A549 treated with DMSO at 1 μM for 4 hours (cell line): ENCODE measurements at places on chromosomes 11 and 22. TPM values are rescaled to one million over a fixed set of nuclear protein-coding genes. Genes with fewer than 3 reads are reported as not detected.

Gene FLRT1
- total RNA-seq = 0.07 to 0.08 TPM (median 0.08 TPM) in 4 of 5 replicates, not detected in the other

Gene NXPE2
- not detected in 5 replicates for total RNA-seq

Gene CPT1B
- total RNA-seq = 7.4 to 17.3 TPM (median 15.7 TPM) in 5 replicates

Gene GSTT2
- not detected in 5 replicates for total RNA-seq

Gene TRIM49
- total RNA-seq = not detected in 5 replicates

Gene OR51B2
- not detected in 5 replicates for total RNA-seq

Gene ACRV1
- not detected in 5 replicates for total RNA-seq

Gene MS4A3
- total RNA-seq = not detected in 5 replicates

Gene THY1
- 10.4 to 20.1 TPM (median 12.8 TPM) in 5 replicates for total RNA-seq

Gene ZNF280A
- 2.8 to 3.3 TPM (median 3.0 TPM) in 5 replicates for total RNA-seq

Gene GAS2
- 0.56 to 1.3 TPM (median 1.0 TPM) in 5 replicates for total RNA-seq

Gene MIOX
- 0.09 to 0.14 TPM in 2 of 5 replicates, not detected in the others for total RNA-seq

Gene SF1
- 172 to 224 TPM (median 188 TPM) in 5 replicates for total RNA-seq

Gene OR4A5
- not detected in 5 replicates for total RNA-seq

Gene AP1B1
- total RNA-seq = 25.3 to 31.1 TPM (median 27.5 TPM) in 5 replicates

Gene IGSF22
- not detected in 5 replicates for total RNA-seq

Gene GRM5
- not detected in 5 replicates for total RNA-seq

Gene VPREB1
- not detected in 5 replicates for total RNA-seq

Gene SAA4
- total RNA-seq = not detected in 5 replicates

Gene CARNS1
- 0.14 to 0.53 TPM (median 0.18 TPM) in 5 replicates for total RNA-seq

Gene PACSIN3
- total RNA-seq = 27.0 to 34.5 TPM (median 30.0 TPM) in 5 replicates

Gene PATE2
- total RNA-seq = not detected in 5 replicates
